Lower lobe of right lung (tissue), 2 donors: ENCODE measurements at places on chromosomes 4 and X.

DNA sequence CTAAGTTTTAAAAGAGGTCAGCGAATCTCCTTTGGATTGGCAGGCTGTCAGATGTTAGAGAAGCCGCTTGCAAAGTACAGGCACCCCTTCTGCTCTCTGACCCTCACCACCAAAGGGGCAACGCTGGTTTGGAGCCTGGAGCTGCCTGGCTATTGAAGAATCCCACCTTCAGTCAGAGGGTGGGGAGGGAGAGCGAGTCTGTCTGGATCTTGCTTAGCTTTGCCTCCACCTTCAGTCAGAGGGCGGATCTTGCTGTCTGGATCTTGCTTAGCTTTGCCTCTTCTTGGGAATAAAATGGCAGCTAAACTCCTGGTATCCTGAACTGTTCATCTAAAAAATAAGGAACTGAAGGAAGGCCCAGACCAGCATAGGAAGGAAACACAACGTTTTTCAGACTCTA, 7.3 kb downstream of the CCDC110 start:
- no peak for DNase-seq

GRCh38 chr4:14994242-14994641, 8.0 kb upstream of the CPEB2 start:
- DNase-seq = no peak

GRCh38 chr4:47065051-47065481, 33.7 kb downstream of the GABRB1 start:
- no peak for DNase-seq

GRCh38 chr4:100960232-100960631, 387.1 kb downstream of the PPP3CA start:
- no peak for DNase-seq

- no peak for DNase-seq
These were observed 86.5 kb upstream of the AMELX start for GRCh38 chrX:11206716-11207115.

GRCh38 chr4:113504422-113504821, 257.1 kb downstream of the CAMK2D start:
- DNase-seq = no peak

- peak; percentile 58 for DNase-seq
These were observed 52.5 kb downstream of the JADE1 start for GRCh38 chr4:128861856-128862518.

DNA sequence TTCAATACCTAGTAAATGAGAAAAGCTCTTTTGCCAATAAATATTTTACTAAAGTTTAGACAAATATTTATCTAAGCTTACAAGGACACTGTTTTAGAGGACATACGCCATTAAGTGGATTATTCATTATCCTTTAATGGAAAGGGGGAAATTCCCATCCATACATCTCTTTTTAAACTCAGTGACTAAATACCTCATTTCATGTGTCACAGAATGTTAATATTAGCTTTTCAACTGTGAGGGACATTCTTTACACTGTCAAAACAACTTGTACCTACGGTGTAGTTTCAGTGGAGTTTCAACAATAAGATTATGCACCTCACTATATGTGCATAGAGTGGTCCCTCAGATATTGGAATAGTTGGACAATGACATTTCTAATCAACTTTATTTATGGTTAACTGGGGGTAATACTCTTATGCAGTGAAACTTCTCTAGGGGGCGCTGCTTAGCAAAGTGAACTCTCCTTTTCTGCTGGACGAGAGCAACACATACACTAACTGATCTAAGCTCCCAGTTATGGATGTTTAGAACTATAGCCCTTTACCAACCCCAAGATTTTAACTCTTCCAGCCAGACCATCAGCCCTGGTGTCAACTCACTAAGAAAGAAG, 9.7 kb downstream of the HS6ST2 start:
- no peak for DNase-seq

DNA sequence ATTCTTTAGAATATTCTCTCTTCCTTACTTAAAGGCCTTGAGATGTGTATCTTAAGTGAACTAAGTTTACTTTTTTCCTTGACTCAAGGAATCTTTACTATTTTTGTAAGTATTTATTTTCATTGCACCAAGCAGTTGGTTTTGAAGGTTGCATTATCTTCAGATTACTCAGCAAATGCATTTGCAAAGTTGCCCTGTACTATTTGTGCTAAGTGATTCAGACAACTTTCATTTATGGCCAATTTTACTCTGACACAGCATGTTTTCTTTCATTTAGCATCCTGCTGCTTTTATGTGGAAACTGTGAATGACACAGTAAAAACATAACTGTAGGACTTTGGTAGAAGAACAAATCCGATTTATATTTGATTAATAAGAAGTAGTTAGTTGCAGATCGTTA, 191.0 kb downstream of the CCSER1 start:
- no peak for DNase-seq

GRCh38 chrX:110675886-110676285, 119.7 kb downstream of the CHRDL1 start:
- no peak for DNase-seq

- no peak for DNase-seq
These were observed 48.2 kb downstream of the SPINK2 start for GRCh38 chr4:56773346-56773745.

DNA sequence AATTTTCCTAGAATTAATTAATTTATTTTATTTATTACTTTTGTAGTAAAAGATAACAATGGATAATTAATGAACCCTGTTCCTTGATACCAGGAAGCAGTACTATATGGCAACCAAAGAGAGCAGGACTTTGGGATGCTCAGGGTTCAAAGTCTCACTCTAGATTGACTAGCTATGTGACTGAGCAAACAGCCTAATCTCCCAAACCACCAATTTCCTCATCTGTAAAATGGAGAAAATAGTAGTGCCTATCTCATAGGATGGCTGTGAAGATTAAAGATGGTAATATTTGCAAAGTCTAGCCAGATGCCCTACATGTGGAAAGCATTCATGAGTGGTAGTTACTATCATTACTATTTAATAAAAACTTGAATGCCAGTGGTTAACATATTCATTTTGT, 97.6 kb downstream of the PRDM5 start:
- no peak for DNase-seq

DNA sequence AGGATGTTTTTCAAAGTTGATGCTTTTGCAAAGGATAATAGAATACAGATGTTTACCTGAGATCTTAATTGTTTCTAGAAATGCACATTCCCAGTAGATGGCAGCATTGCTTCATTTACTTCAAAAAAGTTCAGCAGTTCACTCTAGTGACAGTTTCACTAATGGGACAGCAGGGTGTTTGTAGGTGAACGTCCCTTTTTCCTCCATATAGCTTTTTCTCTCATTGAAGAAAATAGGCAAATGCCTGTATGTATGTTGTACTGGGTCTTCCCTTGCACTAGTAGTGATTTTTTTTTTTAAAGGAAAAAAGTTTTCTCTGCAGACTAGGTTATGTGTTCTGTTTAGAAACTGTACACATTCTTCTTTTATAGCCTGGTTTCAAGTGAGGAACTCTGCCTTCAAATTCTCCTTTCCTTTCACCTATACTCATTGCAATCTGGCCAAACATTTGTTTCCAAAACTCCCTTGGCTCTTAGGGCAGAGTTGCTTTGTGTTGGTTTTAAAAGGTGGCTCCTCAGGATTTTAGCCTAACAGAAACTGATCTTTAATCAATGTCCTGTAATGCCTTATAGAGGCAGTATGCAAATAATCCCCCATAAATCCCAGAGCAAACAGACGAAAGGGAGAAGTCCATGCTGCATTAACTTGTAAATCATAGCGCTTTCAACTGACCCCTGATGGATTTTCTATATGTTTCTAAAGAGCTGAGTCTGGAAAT, 86.3 kb downstream of the EGF start:
- DNase-seq = no peak

DNA sequence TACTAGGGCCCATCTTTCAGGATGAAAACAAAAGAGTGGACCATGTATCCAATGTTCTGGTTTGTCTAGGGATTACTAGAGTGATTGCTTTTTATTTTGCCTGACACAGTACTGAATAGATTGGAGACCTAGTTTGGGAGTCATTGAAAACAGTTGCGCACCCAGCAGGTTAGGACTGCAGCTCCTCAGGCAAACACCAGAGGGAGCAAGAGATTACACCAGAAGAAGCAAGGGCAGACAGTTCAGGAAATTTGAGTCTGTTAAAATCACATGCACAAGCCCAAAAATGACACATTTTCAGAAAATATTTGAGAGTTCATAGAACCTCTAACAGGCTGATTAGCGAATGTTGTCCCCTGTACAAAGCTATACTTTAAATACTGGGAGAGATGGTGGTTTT, 55.6 kb downstream of the CYLC1 start:
- no peak for DNase-seq

DNA sequence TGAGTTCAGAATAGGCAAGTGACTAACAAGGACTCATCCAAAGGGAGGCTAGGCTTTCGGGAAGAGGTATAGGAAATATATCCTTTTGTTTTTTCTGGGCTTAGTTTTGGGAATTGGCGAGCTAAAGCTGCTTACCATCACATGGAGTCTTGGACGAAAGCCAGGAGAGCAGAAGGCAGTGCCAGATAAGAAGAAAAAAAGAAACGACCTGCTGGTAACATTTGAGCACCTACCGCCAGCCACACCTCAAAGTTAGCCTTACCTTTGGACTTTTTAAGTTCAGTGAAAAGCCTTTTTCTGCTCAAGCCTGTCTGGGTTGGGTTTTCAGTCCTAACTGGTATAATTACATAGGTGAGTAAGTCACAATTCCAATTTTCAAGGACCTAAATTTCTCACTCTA, 85.1 kb upstream of the LCORL start:
- no peak for DNase-seq

GRCh38 chr4:47143261-47143660, 111.9 kb downstream of the GABRB1 start:
- no peak for DNase-seq

- no peak for DNase-seq
These were observed 47.5 kb downstream of the CCNI start for GRCh38 chr4:77028246-77028645.

- DNase-seq = peak; percentile 57
These were observed at the start of gene GPRASP1 for GRCh38 chrX:102651242-102652011. Gene GPRASP1, plus strand, starts transcription at chrX:102651483. Its CDS starts 2,431 bp downstream, at chrX:102653914.

DNA sequence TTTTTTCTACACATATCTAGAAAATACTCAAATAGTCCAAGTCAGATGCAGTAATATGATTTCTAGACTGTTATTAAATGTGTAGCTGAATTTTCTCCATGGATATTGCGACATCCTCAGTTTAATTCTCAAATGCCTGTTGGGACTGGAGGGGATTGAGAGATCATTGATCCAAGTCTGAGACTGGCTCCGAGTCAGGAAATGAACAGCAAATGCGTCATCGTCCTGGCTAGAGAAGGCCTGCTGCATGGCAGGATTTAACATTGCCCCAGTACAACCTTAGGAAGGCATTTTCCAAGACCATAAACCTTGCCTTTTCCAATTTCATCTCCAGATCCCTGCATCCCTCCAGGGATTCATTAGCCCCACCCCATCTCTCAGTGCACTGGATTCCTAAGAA, 56.6 kb upstream of the SLC6A14 start:
- no peak for DNase-seq

GRCh38 chr4:110907801-110908313, 285.0 kb upstream of the PITX2 start:
- DNase-seq = no peak

DNA sequence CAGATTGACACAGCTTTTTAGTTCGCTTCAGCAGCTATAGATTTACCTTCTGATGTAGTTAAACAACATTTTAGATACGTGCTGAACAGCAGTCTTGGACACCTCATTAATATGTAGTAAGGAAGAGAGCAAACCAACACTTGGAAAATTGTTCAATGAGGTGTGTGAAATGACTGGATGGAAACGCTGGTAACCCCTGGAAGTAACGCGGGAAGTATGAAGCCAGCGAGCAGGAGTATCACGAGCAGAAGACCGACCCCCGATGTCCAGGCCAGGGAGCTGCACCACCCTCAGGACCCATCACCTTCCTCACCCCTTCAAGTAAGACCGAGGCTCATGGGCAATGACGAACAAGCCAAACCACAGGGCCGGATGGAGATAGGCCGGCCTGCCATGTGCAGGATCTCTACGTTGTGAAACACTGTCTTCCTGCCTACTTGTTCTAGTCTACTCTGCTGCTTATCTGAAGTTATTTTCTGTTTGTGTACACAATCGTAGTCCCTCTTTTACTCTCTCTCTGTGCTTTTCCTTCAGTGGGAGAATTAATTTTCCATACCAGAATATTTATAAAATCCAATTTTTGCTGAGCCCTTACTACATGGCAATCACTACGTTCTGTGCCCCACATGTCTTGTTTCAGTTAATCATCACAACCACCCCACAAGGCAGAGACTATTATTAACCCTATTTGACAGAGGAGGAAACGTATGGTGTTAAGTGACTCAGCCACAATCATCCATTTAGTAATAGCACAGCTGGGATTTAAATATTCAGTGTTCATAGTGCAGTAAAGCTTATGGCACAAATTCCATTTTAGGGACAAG, 221.7 kb downstream of the APBB2 start:
- no peak for DNase-seq

- DNase-seq = no peak
These were observed 226.8 kb upstream of the LNX1 start for GRCh38 chr4:53818104-53818503.

GRCh38 chr4:17376205-17376604, 135.7 kb downstream of the QDPR start:
- no peak for DNase-seq

GRCh38 chrX:134373736-134374135, 86.2 kb upstream of the HPRT1 start:
- no peak for DNase-seq

- no peak for DNase-seq
These were observed 165.9 kb upstream of the HHIP start for GRCh38 chr4:144480068-144480467.
